CD4-positive, alpha-beta T cell (primary cell): ENCODE measurements at places on chromosomes 3 and 15. TPM values are rescaled to one million over a fixed set of nuclear protein-coding genes. Genes with fewer than 3 reads are reported as not detected.

Gene P2RY1
- 0.11 TPM for total RNA-seq

Gene ADGRG7
- total RNA-seq: not detected

Gene MESP1
- total RNA-seq: 0.22 TPM

Gene ACSBG1
- total RNA-seq: 0.22 TPM

Gene ZNF80
- total RNA-seq: 0.16 TPM

Gene ZNF385D
- total RNA-seq: not detected

Gene TMEM266
- not detected for total RNA-seq

Gene GABPB1
- total RNA-seq: 27.1 TPM

Gene WDR72
- total RNA-seq: not detected

Gene SIDT1
- total RNA-seq: 28.8 TPM

Gene STAC
- not detected for total RNA-seq

Gene MINAR1
- total RNA-seq: 0.11 TPM

Gene RASL12
- not detected for total RNA-seq

Gene LRRC31
- total RNA-seq: not detected

Gene TRH
- not detected for total RNA-seq

Gene CCR9
- 6.5 TPM for total RNA-seq

Gene CHRNB4
- total RNA-seq: not detected

Gene EOMES
- 0.69 TPM for total RNA-seq

Gene TMCO5A
- not detected for total RNA-seq

Gene CKMT1B
- total RNA-seq: not detected

Gene CXCR6
- 2.0 TPM for total RNA-seq

Gene FES
- 5.5 TPM for total RNA-seq

Gene SCAANT1
- 2.1 TPM for total RNA-seq

Gene POLQ
- 0.30 TPM for total RNA-seq

Gene CHRNA5
- total RNA-seq: 0.25 TPM

Gene PIGZ
- total RNA-seq: 0.33 TPM

Gene ACVR2B
- 3.6 TPM for total RNA-seq

Gene FSIP1
- total RNA-seq: 0.22 TPM

Gene DNAH12
- total RNA-seq: not detected

Gene CD86
- 0.69 TPM for total RNA-seq

Gene PLSCR5
- total RNA-seq: not detected

Gene SPSB4
- not detected for total RNA-seq

Gene SNUPN
- 10.0 TPM for total RNA-seq

Gene CPEB1
- 0.19 TPM for total RNA-seq

Gene SLC51B
- not detected for total RNA-seq

Gene GOLGA8T
- total RNA-seq: not detected

Gene TTC14
- total RNA-seq: 79.0 TPM

Gene THOC7
- total RNA-seq: 21.6 TPM

Gene DUOXA2
- not detected for total RNA-seq

Gene VPS8
- total RNA-seq: 61.2 TPM

Gene NR2E3
- total RNA-seq: not detected

Gene CLRN1
- not detected for total RNA-seq

Gene BTLA
- total RNA-seq: 8.5 TPM

Gene CTDSPL
- total RNA-seq: 1.5 TPM

Gene GOLGA8J
- 0.19 TPM for total RNA-seq

Gene XIRP1
- not detected for total RNA-seq

Gene DPPA2
- not detected for total RNA-seq

Gene DUOX1
- total RNA-seq: 0.17 TPM
